ENCODE measurements at places on chromosomes 5 and 9.

DNA sequence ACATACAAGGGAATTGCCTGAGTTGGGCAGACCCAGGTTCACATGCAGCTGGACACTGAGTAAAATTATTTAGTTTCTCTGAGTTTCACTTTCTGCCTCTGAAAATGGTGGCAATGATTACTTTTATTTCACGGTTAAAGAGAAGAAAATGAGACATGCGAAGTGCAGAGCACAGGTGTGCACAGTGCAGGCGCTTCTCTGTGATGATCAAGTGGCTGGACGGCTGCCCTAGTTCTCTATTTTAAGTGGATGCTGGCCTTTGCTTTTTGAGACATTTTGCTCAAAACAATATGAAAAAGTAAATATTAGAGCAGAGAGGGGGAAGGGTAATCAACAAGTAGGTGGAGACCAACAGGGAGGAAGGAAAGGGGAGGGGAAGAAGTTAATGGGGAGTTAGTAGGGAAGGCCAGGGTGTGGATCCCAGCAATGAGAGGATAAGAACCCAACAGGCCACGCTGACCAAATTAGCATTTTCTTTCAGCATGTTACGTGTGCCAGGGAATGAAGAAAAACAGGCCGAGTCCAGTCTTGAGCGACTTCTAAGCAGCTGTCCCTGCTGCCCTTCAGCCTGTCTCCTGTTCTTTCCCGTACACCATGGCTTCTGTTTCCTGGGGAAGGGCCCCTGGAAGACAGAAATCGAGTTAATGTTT, 16.1 kb downstream of the SNX18 start:
- DNase-seq: no peak

GRCh38 chr9:115799734-115800133, 353.9 kb upstream of the PAPPA start:
- no peak for DNase-seq

DNA sequence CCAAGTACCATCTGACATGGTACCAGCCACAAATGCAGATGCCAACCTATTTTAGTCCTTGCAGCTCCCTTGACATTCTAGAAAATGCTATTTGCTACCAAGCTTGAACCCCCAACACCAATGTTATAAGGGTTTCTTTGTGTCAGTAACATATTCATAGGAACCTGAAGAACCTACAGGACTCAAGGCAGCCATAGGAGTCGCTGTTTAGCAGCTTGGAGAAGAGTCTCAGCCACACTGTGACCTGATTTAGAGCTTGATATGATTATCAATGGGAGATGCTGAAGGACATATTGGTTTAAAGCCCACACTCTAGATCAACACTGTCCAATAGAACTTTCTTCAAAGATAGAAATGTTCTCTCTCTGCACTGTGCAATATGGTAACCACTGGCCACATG, 6.4 kb upstream of the ZFR start:
- DNase-seq: no peak

GRCh38 chr9:130459941-130460669, 15.3 kb downstream of the ASS1 start:
- no peak for DNase-seq

DNA sequence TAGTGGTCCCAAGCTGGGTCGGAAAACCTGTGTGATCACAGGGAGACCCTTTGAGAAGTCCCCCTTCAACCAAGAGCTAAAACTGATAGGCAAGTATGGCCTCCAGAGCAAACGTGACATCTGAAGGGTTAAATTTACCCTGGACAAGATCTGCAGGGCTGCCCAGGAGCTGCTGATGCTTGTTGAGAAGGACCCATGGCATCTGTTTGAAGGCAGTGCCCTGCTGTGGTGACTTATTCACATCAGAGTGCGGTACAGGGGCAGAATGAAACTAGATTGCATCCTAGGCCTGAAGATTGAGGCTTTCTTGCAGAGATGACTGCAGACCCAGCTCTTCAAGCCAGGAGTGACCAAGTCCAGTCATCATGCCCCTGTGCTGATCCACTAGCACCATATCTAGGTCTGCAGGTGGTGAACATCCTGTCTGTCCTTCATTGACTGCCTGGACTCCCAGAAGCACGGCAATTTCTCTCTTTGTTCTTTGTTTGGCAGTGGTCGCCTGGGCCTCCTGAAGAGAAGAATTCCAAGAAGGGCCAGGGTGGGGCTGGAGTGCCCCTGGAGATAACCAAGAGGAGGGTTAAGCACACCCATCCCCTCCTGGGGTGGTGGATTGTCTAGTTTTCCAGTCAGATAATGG, 25.7 kb upstream of the CHD1 start:
- no peak for DNase-seq

- DNase-seq: no peak
Observed at GRCh38 chr5:33212900-33213299, 227.9 kb upstream of the TARS1 start.

DNA sequence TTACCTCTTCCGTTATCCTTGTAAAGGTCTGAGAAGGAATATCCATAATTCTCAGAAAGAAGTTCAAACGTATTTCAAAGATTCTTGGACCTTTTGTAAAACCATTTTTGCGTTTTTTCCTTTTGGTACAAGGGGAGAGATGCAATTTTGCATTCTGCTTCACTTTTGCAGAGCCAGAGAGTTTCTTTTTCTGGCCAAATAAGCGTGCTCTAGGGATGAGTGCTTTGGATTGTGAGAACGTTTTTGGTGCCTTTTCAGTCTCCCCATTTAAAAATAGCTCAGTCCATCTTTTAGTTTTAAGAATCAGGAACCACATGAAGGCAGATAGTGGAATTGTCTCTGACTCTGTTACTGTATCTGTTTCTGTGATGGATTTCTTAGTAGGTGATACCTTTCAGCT, 1.5 kb downstream of the ARHGAP26 start:
- no peak for DNase-seq

All from fibroblast of skin of left biceps (primary cell).